Hepatocyte (in vitro differentiated cells): ENCODE measurements at places on chromosomes 7 and 10. TPM values are rescaled to one million over a fixed set of nuclear protein-coding genes. Genes with fewer than 3 reads are reported as not detected.

- H3K27me3 ChIP-seq = no peaks in the 10 kb centered on the region
- peak; percentile 40 for DNase-seq
- H3K27ac ChIP-seq = no peak overlapping the region
- H3K36me3 ChIP-seq = no peaks in the 10 kb centered on the region
- no peaks in the 10 kb centered on the region for H3K4me1 ChIP-seq
- no peak overlapping the region for H3K4me3 ChIP-seq
These were observed 108.6 kb downstream of the SRI start for GRCh38 chr7:88111140-88111743.

The NDUFA5 gene
- 127 and 137 TPM in 2 replicates for polyA plus RNA-seq

The FOXI2 gene
- not detected in 2 replicates for polyA plus RNA-seq

The AASS gene
- polyA plus RNA-seq = 17.3 and 22.4 TPM in 2 replicates

The SPDYE16 gene
- 1.1 and 1.5 TPM in 2 replicates for polyA plus RNA-seq

- peak; percentile 91 for DNase-seq
- H3K36me3 ChIP-seq = no peaks in the 10 kb centered on the region
- H3K4me1 ChIP-seq = no peaks in the 10 kb centered on the region
- H3K27ac ChIP-seq = peak within 1 kb of the TSS; percentile 90
- H3K4me3 ChIP-seq = peak within 1 kb of the TSS; percentile 71
- H3K27me3 ChIP-seq = no peaks in the 10 kb centered on the region
These were observed at the start of gene AKR1E2 for GRCh38 chr10:4825868-4826791. TSS of gene AKR1E2 (plus strand) at chr10:4826207. CDS start at chr10:4826325, 118 bp downstream.

DNA sequence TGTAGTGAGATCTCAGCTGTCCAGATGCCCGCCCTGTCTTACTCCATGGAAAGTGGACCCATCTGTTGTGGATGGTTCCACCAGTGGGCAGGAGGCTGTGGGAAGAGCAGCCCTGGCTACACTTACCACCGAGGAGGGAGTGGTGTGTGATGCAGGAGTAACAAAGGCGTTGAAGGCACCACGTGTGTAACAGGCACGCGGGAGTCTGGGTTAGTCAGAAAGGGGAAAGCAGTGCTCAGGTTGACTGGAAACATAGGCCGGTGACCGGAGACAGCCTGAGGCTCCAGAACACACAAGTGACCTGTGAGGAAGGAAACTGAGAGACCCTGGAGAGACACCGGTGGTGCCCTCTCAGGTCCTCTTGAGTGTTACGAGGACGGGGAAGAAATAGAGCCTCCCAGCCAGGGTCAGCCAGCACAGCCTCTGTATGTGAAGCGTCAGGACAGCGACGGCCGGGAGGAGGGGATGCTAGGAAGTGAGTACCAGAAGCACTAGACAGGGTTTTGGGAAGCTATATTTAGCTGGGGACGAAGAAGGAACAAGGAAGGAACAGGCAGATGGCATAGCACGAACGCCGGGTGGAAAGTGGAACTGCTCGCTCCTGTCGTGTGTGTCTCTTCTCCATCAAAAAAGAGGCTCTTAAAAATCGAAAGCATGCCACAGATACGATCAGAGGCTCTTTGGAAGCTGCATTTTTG is 51.7 kb downstream of the DAGLB start:
- H3K4me3 ChIP-seq = no peak overlapping the region
- peaks cover 49% of the 10 kb centered on the region for H3K4me1 ChIP-seq
- DNase-seq = no peak
- no peaks in the 10 kb centered on the region for H3K36me3 ChIP-seq
- no peaks in the 10 kb centered on the region for H3K27me3 ChIP-seq
- H3K27ac ChIP-seq = peak overlapping the region; percentile 95
